ENCODE measurements at places on chromosomes 13 and 19.

- no peak for DNase-seq
Observed at GRCh38 chr13:112820318-112820717, 130.5 kb downstream of the ATP11A start.

- no peak for DNase-seq
Observed at GRCh38 chr13:44819245-44819644, 170.0 kb downstream of the NUFIP1 start.

- DNase-seq, result no peak
Observed at GRCh38 chr13:48043789-48044503, 6.4 kb downstream of the NUDT15 start.

GRCh38 chr13:34347784-34348573, 530.0 kb downstream of the RFC3 start:
- DNase-seq, result no peak

DNA sequence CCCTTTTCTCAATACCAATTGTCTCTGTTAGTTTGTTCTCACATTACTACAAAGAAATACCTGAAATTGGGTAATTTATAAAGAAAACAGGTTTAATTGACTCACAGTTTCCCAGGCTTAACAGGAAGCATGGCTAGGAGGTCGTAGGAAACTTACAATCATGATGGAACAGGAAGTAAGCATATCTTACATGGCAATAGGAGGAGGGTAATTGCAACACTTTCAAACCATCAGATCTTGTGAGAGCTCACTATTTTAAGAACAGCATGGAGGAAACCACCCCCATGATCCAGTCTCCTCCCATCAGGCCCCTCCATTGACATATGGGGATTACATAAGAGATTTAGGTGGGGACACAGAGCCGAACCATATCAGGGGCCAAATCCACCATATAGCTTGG, 1210.1 kb upstream of the SPRY2 start:
- DNase-seq, result no peak

GRCh38 chr19:4815426-4816201, 15.9 kb downstream of the TICAM1 start:
- peak; percentile 85 for DNase-seq

DNA sequence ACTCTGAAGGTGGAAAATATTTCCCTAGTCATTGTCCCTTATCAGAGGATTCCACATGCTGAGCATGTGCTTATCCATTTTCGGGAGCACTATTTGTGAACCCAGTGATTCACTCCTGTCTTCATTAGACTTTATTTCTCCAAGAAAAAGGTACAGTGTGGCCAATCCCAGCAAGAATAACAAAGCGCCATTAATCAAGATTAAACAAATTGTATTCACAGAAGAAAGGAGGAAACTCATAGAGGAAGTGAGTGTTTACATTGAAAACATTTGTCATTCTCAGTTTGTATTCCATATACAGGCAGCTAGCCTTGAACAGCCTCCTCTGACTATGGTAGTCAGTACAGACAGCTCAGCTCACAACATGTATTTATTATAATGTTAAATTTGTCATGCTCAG, 1669.9 kb upstream of the SPRY2 start:
- no peak for DNase-seq

DNA sequence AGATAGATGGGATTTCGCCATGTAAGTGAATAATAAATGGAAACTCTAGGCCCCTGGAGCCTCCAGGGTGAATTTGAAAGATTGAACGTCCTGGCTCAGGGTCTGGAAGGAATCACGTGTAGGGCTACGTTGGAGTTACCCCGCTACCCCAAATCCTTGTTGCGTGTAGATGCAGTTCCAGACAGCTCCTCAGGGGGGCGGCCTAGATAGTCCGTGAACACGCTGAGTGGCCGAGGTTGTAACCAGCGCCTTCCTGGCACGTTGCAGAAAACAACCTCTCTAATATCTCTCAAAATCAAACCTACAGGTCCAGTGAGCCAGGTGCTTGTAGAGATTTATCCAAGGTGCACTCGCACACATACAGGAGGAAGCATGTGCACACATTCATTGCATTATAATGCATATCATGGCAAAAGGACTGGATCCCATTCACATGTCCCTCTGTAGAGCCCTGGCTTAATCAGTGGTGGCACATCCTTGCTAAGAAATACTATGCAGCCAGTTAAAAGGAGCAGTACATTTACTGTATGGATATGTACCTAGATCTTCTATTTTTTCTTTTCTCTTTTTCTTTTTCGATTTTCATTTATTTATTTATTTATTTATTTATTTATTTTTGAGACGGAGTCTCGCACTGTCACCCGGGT, 2.5 kb upstream of the KEAP1 start:
- DNase-seq, result no peak

- DNase-seq, result no peak
Observed at GRCh38 chr19:27675771-27676170, 1537.2 kb downstream of the UQCRFS1 start.

- DNase-seq, result no peak
Observed at GRCh38 chr13:73109288-73109899, 50.6 kb downstream of the KLF5 start.

GRCh38 chr13:48232420-48233045, 473 bp upstream of the ITM2B start:
- no peak for DNase-seq

- DNase-seq, result no peak
Observed at GRCh38 chr19:8640402-8641004, 10.1 kb downstream of the NFILZ start.

GRCh38 chr13:106691341-106691740, 123.4 kb upstream of the ARGLU1 start:
- DNase-seq, result no peak

DNA sequence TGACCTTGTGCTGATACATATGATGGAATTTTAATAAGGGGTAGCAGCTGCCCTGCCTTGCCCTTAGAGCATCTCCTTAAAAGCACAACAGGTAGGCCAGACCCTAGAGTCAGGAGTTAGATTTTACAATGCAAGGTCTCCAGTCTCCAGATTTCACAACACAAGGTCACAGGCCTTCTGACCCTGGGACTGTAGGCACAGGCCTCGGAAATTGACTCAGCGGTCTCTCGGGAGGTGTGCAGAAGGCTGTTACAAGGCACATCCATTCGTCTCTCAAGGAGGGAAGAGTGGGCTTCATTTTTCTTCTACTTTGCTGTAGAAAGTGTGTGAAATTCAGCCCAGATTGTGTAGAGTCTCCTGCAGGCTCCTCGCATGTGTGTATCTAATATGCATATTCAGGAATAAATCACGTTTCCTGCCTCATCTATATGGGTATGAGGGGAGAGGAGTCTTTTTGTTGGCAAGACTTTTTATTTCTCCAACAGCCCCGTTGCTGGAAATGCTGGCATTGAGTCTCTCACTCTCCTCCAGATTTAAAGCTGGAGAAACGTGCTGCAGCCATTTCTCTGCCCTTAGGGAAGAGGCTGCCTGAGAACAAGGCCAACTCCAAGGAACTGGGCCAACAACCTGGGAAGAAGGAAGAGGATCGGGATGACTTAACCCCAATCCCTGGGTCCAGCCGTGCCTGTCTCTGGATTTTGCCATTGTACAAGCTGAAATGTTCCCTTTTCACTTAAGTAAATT, 24.5 kb downstream of the UQCRFS1 start:
- DNase-seq, result no peak

- no peak for DNase-seq
Observed at GRCh38 chr19:57815247-57816075, 748 bp upstream of the ZNF552 start.

GRCh38 chr13:33351319-33351718, 65.8 kb upstream of the STARD13 start:
- DNase-seq, result no peak

DNA sequence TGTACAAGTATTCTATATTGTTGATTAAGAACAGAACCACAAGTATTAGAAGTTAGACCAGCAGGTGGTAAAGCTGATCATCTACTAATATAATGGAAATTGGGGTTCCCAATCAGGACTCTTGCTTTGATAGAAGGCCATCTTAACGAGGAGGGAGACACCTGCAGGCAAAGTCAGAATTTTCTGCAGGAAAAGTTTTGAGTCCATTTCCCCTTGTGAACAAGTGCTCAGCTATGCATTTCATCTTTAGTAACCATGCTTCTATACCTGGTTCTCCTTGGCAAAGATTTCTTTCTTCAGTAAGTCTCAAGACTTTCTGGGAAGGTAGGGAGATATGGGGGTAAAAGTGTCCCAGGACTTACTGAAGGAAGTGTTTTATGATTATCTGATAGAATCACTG, 36.1 kb upstream of the USPL1 start:
- no peak for DNase-seq

GRCh38 chr13:79775830-79776229, 294.9 kb downstream of the NDFIP2 start:
- DNase-seq, result no peak

DNA sequence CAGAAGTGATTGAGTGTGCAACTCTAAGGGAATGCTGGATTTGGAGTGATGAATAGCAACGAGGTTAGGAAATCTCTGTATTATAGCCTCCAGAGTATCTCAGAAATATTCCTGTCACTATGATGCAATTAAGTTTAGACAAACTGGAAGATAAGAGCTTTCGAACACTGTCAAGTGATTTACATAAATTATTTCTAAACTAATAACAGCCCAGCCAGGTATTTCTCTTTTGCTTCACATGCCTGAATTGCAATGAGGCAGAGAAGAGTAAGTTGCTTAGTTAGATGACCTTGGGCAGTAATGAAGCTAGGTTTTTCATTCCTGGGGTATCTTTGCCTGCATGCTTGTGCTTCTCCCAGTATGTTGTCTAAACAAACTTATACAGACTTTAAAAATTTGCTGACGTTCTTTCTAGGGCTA, 134.5 kb downstream of the LMO7 start:
- DNase-seq, result no peak

- DNase-seq, result no peak
Observed at GRCh38 chr13:59435024-59435423, 728.7 kb downstream of the DIAPH3 start.

GRCh38 chr19:10885201-10886169, 14.1 kb downstream of the CARM1 start:
- no peak for DNase-seq

DNA sequence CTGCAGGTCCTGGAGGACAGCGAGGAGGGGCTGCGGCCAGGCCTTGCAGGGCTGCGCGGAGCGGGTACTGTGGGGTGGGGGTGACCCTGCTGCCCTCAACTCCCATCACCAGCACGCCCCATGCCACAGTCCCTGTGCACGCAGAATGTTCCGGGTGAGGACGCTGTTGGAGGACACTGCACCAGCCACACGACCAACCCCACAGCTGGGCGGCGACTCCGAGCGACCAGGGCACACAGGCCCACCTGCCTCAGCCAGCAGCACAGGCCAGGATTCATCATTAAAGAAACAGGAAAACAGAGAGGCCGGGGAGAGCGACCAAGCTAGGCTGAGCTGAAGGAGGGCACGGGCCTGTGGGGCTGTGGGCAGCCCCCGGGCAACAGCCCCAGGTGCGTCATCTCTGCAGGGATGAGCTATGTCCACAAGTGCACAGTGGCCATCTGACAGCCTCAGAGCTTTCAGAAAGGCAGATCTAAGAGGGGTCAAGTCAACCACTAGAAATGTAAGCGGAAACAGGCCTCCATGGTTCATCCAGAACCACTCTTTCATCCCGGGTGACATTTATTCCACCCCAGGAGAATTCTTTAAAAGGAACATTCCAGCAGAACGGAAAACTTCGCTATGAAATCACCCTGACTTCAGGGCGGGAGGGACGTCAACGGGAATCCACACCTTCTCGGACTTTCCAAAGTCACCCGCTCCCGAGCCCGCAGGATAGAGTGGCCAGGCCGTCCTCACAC, 1.5 kb downstream of the GAS6 start:
- DNase-seq, result no peak

DNA sequence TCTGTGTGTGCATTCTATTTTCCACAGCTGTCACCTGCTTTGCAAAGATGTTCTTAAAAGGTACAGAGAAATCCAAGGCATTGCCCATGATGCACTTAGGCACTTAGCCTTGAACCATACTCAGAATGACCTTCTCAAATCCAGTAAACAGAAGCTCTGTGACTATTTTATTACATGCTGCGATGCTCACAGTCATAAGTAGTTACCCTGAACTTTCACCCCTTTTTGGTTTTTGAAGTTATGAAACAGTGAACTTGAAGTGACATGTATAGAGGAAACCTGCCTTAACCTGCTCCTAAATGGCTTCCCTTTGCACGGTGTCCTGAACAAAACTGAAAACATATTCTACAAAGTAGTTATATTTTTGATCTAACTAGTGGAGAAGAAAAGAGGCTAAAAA, 100.4 kb downstream of the SLC10A2 start:
- no peak for DNase-seq

- DNase-seq, result no peak
Observed at GRCh38 chr13:98403076-98403475, 173.8 kb downstream of the STK24 start.

- DNase-seq, result no peak
Observed at GRCh38 chr13:56886398-56886797, 254.3 kb upstream of the PRR20A start.
